ENCODE measurements at places on chromosomes 16 and 17.

- no peak for DNase-seq
Measured at GRCh38 chr17:18139949-18140348, 31.4 kb downstream of the MYO15A start.

GRCh38 chr17:13385481-13385911 is 216.2 kb downstream of the HS3ST3A1 start:
- DNase-seq: no peak

- DNase-seq: no peak
Measured at GRCh38 chr16:56370185-56370874, 55.0 kb downstream of the AMFR start.

DNA sequence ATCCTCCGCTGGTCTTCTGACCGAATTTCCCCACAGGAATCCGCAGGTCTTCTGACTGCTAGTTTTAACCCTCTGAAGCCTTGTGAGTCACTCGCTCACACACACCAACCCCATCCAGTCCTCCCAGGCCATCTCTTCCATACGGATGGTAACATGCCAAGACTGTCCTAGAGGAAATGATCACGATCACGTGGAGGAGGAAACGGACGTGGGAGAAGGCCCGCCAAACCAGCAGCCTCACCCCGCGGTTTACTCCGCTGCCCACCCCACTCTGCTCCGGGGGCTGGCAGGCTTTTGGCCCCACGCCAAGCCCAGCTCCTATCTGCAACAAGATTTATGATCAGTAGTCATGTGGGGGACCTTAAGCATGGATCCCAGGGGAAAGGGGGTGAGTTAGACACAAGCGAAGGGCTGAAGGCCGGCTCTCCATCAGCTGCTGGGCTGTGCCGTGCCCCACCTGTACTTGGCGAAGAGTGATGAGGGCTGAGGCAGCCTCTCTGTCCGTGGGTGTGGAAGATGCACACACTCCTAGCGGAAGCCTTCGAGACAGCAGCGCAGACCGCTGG is 1.5 kb upstream of the FAAP100 start:
- no peak for DNase-seq

GRCh38 chr16:81778861-81779535 is at the start of gene PLCG2:
TSS of gene PLCG2 (plus strand) at chr16:81779291. CDS start at chr16:81785990, 6,699 bp downstream.
- peak; percentile 51 for DNase-seq

DNA sequence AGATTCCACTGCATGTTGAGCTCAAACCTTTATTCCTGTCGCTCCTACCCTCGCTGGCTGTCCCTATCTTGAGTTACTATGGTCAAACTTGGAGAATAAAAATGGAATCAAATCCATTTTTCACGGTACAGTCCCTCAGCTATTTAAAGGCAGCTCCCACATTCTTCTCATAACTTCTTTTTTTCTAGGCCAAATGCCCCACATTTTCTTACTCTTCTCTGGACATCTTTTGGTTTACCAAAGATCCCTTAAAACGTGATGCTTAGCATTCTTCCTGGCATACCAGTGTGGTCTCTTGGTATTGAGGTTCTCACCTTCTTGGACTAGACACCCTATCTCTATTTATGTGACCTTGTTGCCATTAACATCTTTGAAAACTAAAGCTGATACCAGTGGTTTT is 48.3 kb upstream of the MAF start:
- DNase-seq: no peak

- DNase-seq: no peak
Measured at GRCh38 chr17:14522795-14523387, 222.0 kb downstream of the HS3ST3B1 start.

DNA sequence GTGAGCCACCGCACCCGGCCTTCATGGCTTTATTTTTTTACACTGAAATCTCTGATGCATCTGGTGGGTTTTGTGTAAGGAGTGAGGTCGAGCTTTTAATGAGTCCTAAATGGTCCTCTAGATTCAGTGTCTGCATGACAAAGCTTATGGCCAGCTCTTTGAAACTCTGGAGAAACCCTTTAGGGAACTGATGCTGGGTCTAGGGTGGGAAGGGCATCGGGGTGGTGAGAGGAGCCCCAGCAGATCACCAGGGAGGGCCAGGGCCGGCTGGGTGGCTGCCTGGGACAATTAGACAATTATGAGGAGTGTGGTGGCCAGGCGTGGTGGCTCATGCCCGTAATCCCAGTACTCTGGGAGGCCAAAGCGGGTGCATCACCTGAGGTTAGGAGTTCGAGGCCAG is 93.9 kb downstream of the SEC14L1 start:
- DNase-seq: no peak

GRCh38 chr16:5166486-5166885 is 68.9 kb upstream of the EEF2KMT start:
- no peak for DNase-seq

- peak; percentile 28 for DNase-seq
Measured at GRCh38 chr17:17205368-17206123, 587 bp downstream of the PLD6 start.

GRCh38 chr17:79937391-79938335 is 98.0 kb downstream of the TBC1D16 start:
- DNase-seq: no peak

DNA sequence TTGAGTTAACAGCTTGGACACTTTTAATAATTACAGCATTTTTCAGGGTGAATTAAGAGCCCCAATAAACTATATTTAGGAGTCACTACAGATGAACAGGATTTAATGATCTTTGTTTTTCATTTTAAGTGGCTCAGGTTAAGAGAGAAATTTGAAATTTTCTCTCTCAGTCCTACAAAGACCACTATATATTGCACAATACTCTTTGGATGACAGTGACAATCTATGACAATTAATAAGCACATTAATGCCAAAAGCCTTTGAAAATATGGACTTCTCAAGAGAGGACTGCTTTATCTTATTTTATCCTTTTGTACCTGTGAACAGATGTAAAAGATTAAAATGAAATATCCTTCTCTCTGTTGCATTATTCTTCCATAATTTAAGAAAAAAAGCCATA is 151.1 kb upstream of the IRX5 start:
- no peak for DNase-seq

GRCh38 chr16:84332975-84333684 is 35.2 kb upstream of the ATP2C2 start:
- no peak for DNase-seq

DNA sequence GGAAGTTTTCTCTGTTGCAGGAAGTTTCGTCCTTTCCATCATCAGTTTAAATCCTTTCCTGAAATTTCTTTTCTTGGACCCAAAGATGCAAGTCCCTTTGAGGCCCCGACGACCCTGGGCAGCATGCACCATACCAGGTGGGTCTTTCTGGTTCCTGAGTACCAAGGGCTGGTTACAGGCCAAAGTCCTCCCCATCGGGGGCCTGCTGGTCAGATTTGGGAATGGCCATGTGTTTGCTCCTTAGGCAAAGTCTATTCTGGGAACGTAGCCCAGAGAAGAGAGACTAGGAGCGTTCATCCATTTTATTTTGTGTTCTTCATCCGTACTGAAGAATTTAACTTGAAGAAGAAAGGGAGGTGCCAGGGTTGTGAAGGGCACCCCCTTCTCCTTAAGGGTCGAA is 17.5 kb upstream of the ADAM11 start:
- no peak for DNase-seq

- DNase-seq: no peak
Measured at GRCh38 chr17:63458478-63458877, 12.4 kb upstream of the CYB561 start.

- no peak for DNase-seq
Measured at GRCh38 chr17:69448431-69449102, 34.1 kb downstream of the MAP2K6 start.

- DNase-seq: no peak
Measured at GRCh38 chr17:34365340-34365739, 2.3 kb upstream of the CCL1 start.

DNA sequence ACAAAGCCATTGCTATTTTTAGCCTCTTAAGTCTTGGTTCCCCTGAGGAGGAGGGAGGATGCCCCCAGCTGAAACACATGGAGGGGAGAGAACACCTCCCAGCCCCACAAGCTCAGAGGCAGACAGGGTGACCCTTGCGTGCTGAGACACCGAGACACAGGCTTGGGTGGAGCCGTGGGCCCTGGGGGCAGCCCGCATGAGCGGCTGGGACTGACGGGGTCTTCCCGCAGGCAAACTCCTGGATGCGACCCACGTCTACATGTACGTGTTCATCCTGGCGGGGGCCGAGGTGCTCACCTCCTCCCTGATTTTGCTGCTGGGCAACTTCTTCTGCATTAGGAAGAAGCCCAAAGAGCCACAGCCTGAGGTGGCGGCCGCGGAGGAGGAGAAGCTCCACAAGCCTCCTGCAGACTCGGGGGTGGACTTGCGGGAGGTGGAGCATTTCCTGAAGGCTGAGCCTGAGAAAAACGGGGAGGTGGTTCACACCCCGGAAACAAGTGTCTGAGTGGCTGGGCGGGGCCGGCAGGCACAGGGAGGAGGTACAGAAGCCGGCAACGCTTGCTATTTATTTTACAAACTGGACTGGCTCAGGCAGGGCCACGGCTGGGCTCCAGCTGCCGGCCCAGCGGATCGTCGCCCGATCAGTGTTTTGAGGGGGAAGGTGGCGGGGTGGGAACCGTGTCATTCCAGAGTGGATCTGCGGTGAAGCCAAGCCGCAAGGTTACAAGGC is 9.8 kb downstream of the SLC16A3 start:
- DNase-seq: peak; percentile 56

GRCh38 chr17:40323391-40324381 is 14.7 kb downstream of the RARA start:
- peak; percentile 50 for DNase-seq

GRCh38 chr17:50354776-50355175 is 8.8 kb downstream of the XYLT2 start:
- DNase-seq: no peak

DNA sequence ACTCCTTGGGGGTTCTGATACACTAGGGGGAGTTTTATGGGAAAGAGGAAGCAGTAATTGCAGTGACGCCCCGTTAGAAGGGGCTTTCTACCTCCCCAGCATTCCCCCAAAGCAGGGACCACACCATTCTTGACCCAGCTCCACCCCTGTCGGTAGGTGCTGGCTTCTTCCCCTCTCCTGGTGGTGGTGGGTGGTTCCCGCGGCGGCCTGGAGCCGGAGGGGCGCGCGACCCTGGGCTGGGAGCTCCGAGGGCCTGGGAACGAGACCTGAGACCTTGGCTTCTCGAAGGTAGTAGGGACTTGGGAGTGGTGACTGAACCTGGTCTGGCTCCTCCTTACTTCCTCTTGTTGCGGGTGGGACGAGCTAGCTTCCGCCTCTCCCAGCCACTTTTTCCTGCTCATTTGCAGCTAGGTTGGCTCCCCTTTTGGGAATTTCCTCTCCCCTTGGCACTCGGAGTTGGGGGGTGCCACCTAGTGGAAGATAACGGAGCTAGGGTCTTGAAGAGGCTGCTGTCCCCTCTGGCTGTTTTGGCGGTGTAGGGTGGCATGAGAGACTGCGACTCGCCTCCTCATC is 438 bp downstream of the GRN start:
- no peak for DNase-seq

DNA sequence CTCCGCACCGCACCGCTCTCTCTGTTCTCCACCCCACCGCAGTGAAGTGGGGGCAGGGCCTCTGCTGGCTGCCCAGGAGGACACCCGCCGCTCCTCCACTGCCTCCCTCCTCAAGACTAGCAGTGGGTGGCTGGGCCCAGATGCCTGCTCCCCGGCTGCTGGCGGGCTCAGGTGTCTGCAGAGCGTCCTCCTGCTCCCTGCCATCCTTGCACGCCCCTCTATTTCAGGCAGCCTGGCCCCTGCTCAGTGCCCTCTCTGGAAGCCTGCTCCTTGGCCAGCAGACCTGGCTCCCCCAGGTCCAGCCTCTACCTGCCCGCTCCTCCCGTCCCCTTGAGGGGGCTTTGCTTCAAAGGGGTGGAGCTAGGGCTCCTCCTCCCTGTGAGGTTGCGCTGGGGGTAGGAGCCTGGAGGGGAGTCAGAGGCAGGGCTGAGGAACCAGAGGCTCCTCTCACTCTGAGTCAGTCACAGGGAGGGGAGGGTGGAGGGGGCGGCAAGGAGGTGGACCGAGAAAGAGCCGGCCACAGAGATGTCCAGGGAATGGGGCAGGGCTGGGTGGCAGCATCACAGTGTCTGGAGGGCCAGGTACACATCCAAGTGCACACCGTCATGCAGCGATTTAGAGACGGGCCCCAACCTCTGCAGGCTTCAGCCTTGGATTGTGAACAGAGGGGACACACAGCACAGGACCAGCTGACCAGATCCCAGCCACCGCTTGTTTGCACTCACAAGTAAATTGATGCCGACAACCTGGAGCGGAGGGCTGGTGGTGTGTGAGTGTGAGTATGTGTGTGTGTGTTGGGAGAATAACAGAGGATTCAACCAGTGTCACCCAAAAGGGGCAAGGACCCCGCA is 9.8 kb upstream of the TMEM92 start:
- no peak for DNase-seq

- DNase-seq: no peak
Measured at GRCh38 chr16:58158725-58159124, 29.5 kb upstream of the CFAP20 start.

DNA sequence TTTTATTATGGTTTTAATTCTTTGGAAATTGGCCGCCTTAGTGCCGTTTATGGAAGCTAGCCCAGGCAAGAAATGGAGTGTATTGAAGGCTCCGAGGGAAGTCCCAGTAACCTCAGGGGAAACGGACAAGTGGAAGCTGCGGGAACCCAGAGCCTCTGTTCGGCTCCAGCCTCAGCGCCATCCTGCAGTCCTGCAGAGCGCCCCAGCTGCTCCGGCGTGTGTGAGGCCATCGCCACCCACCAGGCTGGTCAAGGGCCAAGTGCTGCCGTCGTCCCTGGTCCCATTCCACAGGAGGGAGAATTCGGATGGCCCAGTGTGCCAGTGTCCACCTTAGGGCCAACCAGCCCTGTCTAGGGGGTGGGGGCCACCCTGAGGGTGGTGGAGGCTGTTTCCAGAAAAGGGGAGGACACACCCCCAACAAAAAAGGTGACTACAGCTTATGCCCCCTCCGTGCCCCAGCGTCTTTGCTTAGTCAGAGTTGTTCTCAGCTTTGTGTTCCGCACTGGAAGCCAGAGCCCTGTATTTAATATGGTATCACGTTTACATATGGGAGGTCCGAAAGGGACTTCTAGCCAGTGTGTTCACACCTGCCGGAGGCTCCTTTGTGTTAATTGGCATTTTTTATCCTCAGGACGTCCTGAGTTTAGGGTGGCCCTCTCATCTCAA is 13.0 kb downstream of the MGRN1 start:
- no peak for DNase-seq

DNA sequence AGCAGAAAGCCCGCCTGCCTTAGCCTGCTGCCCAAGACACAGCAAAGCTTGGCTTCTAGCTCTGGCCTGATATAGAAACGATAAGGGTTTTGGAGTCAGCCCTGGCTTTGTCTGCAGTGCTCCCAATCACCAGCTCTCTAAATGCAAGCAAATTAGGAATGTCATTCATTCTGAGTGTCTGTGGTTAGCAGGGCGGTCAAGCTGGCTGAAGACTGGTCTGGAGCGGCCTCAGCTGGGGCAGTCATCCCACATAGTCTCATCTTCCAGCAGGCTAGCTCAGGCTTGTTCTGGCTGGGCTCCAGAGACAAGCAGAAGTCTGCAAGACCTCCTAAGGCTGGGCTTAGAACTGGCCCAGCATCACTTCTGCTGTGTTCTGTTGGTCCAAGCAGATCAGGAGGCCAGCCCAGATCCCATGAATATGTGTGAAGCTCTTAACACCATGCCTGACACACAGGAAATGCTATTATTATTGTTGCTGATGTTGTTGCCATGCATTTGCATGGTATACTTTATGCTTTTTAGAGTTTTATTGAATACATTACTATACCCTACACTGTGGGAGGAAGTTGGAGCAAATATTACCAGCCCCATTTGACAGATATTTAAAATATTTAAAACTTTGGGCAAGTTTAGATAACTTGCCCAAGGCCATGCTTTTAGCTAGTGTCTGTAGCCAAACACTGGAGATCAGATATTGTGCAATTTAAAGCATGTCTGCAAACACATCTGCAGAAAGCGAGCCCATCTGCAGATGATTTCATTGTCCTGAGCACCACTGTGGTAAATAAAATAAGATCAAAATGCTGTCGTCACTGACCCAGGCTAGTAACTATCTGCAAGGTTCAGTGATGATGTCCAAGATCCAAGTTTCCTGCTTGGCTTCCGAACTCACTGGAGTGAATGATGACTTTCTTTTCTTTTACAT is 24.8 kb downstream of the TMC7 start:
- DNase-seq: no peak
